M059J (cell line): ENCODE measurements at places on chromosomes 4 and X.

DNA sequence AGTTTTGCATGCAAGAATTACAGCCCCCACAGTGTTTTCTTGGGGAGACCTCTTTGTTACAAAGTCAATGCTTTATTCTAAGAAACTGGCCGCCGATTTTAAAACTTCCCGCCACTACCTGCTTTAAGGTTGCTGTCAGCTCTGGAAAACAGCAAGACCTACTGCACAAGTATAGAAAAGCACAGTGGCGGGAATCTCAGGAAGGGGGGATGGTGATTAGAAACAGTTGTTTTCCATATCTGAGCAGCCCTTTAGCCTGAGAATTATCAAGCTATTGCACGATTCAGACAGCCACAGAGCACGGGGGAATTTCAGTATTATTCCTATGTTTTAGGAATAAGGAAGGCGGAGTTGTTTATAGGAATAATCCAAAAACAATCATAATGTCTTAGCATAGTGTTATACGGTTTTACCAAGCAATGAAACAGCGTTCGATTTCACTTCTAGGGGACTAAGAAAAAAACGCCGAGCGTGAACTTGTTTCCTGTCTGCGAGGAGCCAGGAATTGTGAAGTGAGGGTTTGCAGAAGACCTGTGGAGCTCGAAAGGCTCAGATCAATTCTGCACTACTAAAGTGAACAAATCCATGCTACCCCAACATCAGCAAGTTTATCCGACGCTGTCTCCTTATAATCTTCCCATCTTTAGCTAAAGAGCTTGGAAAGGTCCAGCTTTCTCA lies 81.3 kb downstream of the HMGN5 start:
- peak; percentile 24 for DNase-seq

DNA sequence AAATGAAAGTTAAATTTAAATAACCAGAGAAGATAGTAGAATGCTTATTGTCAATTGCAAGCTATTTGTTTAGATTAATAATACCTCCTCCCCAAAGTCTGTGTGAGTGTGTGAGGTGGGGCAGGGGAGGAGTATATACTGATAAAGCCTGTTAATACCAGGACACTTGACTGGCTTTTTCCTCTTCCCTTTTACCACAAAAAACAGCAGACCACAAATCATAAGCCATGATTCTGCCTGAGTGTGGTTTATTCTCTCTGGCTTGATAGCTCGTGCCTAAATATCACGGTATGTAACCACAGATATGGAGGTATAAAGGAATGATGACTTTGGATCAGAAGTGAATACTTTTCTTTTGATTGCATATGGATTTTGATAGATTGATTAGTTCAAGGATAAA lies 21.9 kb upstream of the SCRG1 start:
- DNase-seq = peak; percentile 7

GRCh38 chr4:25421816-25422525 lies 44.9 kb downstream of the ANAPC4 start:
- no peak for DNase-seq

- no peak for DNase-seq
Measured at GRCh38 chrX:55663584-55663983, 40.4 kb downstream of the FOXR2 start.

- DNase-seq = peak; percentile 49
Measured at GRCh38 chrX:34638116-34638515, 19.0 kb downstream of the TMEM47 start.

DNA sequence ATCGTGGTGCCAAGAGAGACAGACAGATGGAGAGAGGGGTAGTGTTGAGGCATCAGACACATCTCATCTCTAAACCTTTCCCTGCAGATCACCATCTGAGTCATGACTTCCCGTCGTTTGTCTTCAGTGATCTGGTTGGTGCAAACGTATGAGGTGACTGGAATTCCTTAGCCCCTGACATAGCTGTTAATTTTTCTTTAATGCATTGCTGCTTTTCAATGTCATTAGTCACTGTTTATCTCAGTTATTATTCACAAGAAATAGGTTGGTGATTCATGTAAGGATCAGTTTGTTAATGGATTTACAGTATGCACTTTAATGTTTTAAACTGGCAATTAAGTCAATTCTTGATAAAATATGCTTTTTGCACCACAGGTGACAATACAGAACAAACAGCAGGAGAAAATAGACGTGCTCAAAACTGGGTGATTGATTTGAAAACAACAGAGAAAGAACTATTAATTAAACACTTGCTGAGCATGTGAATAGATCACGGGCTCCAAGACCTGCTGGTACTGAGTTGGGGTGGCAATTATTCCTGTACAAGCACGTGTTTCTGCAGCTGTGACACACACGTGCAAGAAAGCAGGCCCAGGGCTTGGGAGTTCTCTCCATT lies 1.3 kb upstream of the TMEM154 start:
- DNase-seq = peak; percentile 90

DNA sequence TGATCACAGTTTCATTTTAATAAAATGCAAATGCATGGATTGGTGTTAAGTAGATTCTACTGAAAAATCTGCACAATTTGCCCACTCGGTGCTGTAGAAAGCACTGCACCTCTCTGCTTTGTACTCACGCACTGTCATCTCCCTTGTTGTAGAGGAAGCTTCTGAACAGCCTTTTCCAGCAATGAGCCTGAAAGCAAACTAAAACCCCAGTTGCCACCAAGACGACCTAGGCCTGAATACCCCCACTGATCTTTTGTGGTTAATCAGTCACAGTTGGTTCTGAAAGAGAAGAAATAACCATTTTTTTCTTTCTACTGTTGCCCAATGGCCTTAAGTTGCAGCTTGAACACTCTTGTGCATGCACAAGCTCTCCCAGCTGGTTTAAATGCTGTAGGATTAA lies 229.8 kb downstream of the NLGN4X start:
- DNase-seq = no peak

- DNase-seq = no peak
Measured at GRCh38 chr4:8861576-8862295, 9.9 kb downstream of the HMX1 start.

DNA sequence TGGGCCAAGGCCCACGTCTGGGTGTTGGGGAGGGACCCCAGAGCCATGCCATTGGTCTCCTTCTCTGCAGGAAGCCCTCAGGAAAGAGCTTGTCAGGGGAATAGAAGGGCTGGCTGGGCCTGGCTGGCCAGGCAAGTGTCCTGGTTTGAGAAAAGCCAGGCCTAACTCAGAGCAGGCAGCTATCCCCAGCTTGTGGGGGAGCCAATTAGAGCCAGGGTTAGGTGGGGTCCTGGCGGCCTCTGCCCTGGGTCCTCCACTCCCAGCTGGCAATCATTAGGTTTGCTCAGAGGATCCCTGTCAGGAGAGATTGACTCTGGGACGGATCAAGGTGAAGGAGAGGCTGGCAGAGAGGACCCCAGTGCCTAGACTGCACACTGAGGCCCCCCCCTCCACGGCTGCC lies 64.8 kb downstream of the PJA1 start:
- DNase-seq = no peak

DNA sequence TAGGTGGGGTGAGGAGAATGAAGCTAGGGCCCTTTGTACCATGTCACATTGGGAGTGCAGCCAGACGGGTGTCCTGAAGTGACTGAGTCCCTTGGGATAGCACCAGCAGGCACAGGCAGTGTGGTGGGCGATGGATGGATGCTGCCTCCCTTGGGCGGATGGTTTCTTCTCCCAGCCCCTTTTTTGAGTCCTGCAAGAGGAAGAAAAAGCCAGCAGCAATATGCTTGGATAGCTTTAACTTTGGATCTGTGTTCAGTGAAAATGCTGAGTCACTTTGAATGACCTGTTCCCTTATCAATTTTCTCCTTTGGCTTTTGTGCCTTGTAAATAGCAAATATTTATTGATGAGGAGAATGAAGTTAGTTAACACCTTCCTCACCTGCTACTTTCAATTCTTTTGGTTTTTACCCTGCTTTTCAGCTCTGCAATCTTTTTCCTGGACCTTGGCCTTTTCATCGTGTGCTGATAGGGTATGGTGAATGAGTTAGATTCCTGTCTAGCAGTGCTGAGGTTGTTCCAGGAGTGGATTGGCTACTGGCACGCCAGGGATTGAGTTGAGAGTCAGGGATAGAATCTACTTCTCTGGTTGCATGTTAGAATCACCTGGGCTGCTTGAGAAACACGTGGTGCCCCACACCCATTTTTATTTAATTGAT lies 10.2 kb downstream of the DCUN1D4 start:
- no peak for DNase-seq

DNA sequence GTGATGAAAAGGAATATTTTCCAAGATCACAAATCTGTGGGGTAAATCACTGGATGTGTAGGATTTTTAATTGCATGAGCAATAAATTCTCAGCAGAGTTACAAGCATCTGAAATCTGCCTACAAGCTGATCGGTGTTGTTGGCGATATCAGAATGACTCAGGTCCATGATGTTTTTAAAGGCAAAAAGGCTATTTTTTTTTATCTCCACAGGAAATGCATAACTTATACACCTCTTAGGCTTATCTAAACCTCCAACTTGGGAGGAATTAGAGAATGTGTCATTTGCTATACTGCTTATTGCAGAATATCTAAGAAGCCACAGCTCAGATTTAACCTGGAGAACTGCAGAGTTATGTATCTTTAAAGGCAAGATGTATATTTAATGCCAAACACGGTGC lies 61.6 kb downstream of the KIT start:
- peak; percentile 6 for DNase-seq

DNA sequence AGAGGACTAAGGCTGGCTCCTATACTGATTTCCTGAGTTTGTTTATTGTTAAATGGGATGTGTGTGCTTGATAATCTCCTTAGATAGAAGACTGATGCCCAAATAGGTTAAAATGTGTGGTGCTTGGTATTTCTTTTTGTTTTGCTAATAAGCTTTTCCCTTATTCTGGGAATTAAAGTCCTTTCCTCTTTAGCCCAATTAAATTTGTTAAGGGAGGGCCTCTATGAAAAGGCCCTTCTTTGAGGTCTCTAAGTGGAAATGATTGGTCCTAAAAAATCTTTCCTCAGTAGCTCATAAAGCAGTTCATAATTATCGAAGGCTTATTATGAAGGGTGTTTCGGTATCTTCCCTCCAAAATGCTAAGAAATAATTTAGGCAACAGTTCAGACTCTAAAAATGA lies at the start of gene RRH:
RRH (plus strand) TSS at position 301 of the 400 bp plus-strand sequence; CDS start at position 357, 56 bp downstream.
- DNase-seq = no peak

GRCh38 chr4:85769009-85769408 lies 294.1 kb downstream of the ARHGAP24 start:
- DNase-seq = peak; percentile 60

- DNase-seq = no peak
Measured at GRCh38 chr4:84855774-84856173, 110.7 kb downstream of the WDFY3 start.

DNA sequence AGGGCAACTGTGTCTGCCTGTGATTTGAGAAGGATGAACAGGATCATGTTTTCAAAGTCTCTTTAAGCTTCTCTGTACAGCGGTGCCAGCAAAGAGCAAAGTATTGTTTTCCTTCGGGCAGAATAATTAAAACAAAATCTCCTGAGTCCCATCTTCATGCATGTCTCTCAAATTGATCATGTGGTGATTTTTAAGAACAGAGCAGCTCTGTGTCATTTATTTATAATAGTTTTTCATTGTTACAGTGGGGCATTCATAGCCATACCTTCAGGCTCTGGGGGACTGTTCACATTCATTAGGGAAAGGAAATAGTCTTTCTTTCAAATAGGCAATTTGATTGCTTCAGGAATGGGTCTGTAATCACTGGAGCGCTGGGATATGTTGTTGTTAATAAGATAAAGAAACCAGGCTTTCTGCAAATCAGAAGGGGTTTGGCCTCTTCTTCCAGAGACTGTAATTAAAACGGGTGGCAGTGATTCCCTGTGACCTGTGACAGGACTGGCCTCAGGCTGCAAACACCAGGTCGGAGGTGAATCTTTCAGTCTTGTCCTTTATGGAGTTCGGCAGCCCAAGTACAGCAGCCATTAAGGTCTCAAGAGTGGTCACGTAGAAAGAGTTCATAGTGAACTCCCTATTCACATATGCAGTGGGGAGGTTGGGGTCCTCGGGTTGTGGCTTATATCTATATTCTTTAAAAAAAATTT lies 29.3 kb upstream of the CBR4 start:
- DNase-seq = no peak

GRCh38 chr4:186132577-186133242 lies 28.2 kb downstream of the FAM149A start:
- DNase-seq = peak; percentile 32

- DNase-seq = peak; percentile 66
Measured at GRCh38 chr4:103011378-103012025, 8.0 kb downstream of the SLC9B1 start.

DNA sequence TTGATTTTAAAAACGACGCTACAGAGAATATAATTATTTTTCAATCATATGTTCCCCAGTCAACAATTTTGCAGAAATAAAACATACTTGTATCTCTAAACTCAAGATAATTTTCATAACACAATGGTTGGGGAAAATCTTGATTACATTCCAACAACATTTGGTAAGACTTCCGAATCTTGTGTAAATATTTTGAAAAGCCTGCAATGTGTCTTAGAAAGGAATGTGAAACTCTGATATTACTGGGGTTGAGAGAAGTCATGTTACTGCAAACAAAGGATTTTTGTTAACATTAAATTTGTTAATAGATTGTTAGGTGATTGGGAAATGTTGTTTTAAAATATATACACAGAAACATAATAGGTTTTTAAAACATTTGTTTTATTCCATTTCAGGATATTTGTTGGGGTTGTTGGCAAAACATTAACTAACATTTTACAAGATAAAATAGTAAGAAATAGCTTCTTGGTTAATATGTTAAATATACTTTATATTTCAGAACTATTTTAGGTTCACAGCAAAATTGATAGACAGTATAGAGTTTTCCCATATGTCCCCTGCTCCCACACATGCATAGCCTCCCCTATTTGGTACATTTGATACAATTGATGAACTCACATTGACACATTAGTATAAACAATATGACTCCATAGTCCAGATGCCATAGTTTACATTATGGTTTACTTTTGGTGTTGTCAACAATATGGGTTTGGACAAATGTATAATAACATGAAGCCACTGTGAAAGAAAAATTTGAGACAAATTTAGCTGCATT lies 218.6 kb upstream of the FAM47A start:
- DNase-seq = no peak

- DNase-seq = peak; percentile 26
Measured at GRCh38 chrX:28901637-28902036, 314.4 kb downstream of the IL1RAPL1 start.

DNA sequence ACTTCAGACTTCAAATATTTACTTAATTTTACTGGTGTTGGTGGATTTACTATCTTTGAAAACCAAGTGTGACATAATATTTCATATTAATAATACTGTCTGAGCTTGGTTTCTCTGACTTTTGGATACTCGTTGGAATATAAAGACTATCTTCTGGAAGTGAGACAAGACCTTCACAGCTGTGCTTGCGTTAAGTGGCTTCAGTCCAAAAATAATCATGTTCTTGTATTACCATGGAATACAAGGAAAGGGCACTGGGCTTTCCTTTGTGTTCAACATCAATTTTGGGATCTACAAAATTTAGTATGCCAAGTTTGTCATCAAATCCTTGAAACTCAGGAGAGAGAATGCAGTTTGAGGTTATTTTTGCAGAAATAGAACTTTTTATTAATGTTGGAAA lies 712.4 kb upstream of the LCORL start:
- DNase-seq = no peak

- DNase-seq = no peak
Measured at GRCh38 chr4:47996021-47996420, 20.5 kb downstream of the CNGA1 start.

GRCh38 chr4:157043131-157043530 lies 32.8 kb upstream of the GLRB start:
- DNase-seq = peak; percentile 70

- DNase-seq = peak; percentile 60
Measured at GRCh38 chr4:140884431-140885058, 128.4 kb upstream of the TBC1D9 start.
